ENCODE measurements at places on chromosomes 11 and 22.

DNA sequence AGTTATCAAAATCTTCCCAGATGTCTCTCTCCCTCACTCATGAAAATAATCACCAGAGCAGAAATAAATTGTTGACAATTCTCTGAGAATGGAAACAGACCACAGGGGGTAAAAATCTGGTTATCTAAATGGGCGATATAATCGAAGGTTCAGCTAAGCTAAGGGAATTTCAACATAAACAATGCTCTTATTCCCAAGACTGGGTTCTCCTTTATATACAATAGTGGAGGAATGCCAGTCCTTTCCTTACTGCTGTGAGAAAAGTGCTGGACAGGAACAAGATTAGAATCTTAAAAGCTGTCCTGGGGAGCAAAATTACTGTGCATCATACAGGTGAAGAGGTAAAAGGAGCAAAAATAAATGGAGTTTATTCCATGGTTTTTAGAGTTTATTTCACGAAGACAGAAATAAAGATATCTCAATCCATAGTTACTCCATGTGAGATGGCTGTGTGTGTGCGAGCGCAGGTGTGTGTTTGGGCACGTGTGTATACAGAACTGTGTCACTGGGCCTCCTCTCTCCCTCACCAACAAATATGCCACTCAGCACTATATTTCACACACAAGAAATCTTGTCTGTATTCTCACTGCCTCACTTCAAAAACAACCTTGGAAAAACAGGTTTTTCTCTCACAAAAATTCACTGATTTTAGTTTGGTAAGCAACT lies 385.6 kb downstream of the DCDC1 start:
- DNase-seq, result no peak

DNA sequence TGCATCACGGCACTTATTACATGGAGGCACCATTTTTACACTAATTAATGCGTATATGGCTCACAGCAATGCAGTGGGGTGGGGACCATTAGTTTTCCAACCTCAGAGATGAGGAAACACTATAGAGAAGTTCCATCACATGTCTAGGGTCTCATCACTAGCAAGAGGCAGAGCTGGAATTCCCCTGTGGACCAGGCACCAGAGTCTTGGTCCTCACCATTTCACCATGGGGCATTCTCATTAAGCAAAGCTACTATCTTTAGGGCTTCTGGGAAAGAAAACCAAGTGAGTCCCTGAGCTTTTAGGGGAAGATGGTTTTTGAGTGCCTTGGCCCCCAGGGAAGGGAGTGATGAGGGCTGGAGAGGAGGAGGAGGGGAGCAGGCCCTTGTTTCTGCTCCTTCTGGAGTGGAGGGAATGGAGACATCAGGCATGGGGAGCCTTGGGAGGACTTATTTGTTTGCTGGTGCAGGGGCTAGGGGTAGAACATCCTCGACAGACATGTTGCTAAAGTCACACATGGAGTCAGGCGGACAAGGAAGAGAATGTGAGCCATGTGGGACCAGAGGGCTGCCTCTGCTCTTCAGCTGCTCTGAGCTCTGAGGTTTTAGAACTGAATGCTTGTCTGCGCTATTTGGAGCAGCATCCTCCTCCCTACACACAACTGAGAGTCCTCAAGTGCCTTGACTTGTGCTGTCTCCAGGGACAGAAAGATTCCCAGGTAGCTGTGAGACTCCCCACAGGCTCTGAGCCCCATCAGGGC lies 40.3 kb upstream of the ZBED5 start:
- no peak for DNase-seq

GRCh38 chr11:67165623-67166022 lies 46.6 kb downstream of the KDM2A start:
- no peak for DNase-seq

- peak; percentile 20 for DNase-seq
Measured at GRCh38 chr11:47185305-47186075, 744 bp downstream of the PACSIN3 start.

DNA sequence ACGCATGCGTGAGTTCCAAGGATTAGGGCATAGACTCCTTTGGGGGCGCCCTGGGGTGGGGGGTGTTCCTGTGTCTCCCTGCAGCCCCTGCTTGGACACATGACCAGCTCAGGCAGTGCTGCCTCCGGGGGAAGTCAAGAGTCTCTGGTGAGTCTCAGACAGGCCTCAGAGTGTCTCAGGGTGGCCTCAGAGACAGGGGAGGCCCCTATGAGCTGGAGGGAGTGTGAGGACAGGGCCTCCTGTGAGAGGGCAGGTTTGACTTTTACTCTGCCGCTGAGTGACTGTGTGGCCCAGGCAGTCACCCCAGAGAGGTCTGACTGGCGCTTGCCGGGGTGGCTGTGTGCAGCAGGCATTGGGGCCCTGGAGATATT lies 41.2 kb upstream of the KCNQ1OT1 start:
- no peak for DNase-seq

DNA sequence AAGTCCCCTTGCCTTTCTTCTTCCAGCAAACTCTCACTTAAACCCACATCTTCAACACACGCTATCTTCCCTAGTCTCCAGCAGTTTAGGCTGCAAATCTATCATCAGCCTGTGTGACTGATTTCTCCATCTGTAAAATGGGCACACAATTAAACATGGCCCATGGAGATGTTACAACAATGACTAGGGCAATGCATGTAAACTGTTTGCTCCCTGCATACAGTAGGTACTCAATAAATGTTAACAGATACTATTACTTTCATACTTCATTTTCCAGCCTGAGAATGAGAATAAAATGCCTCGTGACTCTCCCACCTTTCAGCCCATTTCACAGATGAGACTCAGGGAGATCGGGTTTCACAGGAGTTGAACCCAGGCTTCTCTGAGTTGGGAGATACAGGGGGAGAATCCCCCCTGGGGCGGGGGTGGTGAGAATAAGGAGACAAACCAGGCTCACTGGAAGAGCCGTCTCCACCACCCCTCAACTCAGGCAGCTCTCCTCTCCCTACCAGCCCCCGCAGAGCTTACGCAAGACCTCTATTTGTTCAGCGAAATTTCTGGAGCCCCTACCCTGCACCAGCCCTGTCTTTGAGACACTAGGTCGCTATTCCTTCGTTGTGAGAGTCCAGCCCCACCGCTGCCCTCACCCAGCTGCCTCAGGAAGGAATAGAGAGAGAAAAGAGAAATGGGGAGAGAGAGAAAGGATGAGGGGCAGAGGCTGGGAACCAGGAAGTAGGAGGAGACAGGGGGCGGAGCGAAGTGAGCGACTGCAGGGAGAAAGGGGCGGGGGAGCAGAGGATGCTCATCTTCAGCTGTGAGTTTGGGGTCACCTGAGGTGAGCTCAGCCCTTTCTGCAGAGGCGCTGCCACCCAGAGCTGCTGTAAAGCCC lies 42.1 kb upstream of the KLHL35 start:
- peak; percentile 71 for DNase-seq

- no peak for DNase-seq
Measured at GRCh38 chr11:129996113-129996870, 6.3 kb downstream of the PRDM10 start.

GRCh38 chr11:35040221-35040942 lies 98.6 kb upstream of the CD44 start:
- peak; percentile 54 for DNase-seq

- no peak for DNase-seq
Measured at GRCh38 chr11:118012083-118012669, 26.0 kb downstream of the IL10RA start.

DNA sequence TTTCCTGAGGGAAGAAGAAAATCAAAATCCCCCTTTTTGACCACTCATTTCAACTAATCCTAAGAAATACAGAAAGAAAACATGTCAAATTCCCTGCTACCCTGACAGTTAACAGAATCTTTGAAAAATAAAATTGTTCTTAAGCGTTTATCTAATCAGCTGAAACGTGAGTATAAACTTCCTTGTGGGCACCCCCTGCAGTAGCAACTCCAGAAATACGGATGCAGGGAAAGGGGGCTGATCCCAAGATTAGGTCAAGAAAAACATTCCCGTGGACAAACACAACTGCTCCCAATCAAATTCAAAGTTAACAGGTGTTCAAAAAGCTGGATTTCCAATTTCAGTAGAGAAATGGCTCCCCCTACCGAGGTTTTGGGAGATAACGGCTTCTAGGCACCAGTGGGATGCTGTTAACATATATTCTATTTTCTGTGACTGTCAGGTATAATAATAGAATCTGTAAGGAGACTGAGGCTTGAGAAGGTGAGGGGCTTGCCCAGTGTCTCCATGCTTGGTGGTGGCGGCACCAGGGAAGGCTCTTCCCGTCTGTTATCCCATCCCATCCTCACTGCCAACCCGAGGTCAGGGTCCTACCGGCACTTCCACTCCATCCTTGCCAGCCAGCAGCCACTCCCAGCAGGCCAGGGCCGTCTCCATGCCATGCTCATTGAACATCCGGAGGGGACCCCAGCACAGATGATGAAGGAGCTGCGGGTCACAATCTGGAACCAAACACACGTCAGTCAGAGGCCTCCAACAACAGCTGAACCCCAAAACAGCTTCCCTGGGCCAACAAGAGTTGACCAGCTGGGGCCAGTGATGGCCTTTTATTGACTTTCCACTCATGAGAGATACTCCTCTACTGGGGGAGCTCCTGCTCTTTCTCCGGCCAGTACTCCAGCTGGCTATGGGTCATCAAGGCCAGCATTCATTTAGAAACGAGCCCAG lies 32.0 kb upstream of the SERPIND1 start:
- peak; percentile 43 for DNase-seq

- DNase-seq, result no peak
Measured at GRCh38 chr11:12587333-12587991, 86.8 kb upstream of the TEAD1 start.

DNA sequence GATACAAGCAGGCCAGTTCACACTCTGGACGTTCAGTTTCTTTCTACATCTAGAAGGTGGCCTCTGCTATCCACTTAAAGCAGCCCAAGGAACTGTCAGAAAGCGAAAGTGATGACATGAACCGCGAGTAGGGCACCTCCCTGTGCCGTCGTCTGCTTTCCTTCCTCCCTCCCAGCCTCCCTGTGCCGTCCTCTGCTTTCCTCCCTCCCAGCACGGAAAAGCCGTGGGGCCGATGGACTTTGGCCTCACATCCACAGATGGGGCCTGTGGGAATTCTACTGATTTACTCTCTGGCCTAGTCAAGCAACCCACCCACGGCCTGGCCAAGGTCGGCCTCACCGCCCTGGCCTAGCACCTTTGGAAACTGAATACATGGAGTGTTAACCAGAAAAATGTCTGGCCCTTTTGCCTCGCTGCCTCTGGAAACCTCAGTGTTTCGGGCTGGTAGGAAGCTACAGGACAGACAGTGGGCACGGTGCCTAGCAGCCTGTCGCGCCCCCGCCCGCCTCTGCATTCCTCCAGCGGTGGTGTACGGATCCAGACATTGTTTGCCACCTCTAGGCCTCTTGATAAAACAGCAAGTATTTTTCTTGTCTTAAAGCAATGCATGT lies 14.2 kb downstream of the PEX26 start:
- DNase-seq, result no peak

DNA sequence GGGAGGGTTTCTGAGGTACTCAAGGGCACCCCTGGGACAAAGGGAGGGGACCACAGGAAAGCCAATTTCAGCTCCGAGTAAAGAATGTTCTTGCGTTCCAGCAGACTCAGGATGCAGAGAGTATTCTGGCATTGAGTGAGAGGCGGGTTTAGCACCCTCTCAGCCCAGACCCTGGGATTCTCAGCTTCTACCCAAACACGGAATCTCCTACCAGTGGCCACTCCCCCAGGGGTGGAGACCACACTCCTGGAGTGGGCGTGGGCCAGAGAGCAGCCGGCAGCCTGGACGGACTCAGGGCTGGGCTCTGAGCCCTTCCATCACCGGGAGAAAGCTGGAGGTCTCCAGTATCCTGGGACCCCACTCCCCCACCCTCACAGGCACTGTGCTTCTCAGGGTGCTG lies 26.1 kb upstream of the TTLL12 start:
- no peak for DNase-seq

DNA sequence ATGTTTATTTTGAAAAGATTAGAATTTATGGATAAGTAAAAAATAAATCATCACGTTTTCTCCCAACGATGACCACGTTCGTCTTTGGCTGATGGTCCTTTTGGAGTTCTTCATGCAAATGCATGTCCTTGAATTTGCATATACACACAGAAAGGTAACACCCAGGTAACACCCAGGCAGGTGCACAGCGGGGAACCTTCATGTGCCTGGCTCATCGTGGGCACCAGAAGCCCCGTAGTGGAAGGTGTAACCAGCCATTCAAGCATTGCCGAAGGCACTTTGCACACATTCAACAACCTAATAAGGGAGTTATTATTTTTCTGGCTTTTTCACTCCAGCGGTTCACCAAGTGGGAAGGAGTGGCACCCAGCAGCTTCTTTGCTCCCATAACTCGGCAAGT lies 404.6 kb downstream of the TBC1D22A start:
- DNase-seq, result no peak

DNA sequence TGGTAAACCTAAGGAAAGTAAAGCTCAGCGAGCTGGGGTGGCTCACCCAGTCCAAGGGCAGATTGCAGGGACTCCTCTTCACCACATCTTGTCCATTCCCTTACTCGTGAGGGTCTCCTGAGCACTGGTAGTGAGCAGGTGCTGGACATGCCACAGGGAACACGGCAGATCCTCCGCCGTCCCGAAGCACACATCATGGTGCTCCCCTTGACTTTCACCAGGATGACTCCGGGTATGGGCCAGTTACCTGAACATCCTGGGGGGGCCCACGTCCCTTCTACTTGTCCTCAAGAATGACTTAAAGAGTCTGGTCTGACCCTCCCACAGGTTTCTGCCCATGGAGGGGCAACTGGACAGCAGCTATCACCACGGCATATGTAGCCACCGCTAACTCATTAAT lies 8.0 kb upstream of the SF1 start:
- DNase-seq, result no peak

GRCh38 chr11:117604336-117604995 lies 192.6 kb downstream of the DSCAML1 start:
- no peak for DNase-seq

DNA sequence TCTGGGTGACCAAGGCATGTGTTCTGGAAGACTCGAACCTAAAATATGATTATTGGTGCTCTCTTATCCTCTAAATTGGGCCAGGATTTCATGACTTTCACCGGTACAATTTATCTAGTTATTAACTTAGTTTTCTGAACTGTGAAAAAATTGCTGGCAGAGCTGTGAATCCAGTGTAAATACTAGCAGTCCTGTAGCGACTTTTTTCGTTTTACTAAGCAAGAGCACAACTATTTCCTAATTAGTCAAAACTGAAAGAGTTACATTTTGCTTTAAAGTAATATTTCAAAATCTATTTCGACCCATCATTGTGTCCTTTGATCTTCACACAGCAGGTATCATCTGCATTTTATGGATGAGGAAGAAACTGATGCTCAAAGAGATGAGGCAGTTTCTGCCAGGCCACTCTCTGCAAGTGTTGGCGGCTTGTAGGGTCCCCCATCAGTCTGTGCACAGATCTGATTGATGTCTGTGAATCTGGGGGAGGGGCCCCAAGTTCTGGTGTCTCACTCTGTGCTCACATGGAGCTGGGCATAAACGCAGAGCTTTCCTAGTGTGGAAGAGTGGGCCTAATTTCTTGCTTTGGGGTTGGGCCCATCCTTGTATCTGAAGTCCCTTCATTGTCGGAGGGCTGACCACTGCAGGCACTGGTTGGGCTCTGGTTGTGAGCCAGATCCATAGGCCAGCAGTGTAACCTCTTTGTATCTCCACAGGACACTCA lies 1.4 kb upstream of the TRMT2A start:
- DNase-seq, result no peak

DNA sequence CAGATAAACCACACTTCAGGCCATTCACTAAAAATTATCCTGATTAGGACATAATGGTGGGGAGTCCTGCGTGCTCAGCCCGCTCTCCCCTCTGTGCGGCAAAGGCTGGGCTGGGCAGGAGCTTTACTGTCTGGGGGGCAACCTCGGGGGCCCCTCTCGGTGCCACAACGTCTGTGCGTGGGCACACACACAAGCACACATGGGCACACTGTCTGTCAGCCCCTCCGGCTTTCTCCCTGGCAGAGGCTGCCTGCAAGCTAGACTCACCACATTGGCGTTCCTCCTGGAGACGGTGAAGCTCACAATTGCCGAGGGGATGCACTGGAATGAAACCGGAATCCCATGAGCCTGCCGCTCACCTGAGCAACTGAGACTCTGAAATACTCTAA lies 5.2 kb downstream of the MLC1 start:
- no peak for DNase-seq
